ENCODE measurements at places on chromosomes 3 and 15. TPM values are rescaled to one million over a fixed set of nuclear protein-coding genes. Genes with fewer than 3 reads are reported as not detected.

The GCNT3 gene
- not detected for total RNA-seq

DNA sequence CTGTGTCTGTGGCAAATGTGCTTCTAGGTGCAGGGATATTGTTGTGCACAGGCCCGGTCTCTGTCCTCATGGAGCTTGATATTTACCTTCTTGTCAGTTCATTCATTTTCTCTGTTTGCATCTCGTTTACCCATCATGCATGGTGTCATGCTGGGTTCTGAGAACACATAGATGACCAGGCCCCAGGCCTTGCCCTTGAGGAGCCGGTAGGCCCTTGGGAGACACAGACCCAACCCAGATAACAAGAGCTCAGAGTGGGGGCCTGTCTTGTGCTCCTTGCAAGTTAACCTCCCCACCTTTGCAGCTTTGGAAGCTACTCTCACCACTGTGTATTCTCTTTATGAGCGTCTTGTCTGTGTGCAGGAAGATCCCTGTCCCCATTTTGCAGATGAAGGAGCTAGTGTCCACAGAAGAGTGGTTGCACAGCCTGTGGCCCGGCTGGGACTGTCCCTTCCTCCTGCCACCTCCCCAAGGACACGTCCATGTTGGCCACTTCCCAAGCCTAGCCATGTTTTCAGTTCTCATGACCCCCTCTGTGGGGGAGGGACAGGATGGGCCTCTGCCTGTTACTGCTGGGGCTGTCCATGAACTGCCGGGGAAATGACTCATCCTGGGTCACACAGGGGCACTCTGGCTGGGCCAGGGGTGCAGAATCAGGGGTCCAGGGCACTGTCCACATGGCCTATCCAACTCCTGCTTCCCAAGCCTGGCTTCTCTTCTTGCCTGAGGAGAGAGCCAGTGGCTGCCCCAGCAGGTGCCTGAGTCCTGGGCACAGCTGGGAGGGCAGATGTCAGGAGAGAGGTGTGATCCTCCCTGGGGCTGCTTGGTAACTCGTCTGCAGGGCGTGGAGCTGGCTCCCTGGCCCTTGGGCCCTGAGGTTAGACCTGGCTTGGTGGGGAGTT is 3.4 kb downstream of the SNX33 start:
- DNase-seq = peak; percentile 41

DNA sequence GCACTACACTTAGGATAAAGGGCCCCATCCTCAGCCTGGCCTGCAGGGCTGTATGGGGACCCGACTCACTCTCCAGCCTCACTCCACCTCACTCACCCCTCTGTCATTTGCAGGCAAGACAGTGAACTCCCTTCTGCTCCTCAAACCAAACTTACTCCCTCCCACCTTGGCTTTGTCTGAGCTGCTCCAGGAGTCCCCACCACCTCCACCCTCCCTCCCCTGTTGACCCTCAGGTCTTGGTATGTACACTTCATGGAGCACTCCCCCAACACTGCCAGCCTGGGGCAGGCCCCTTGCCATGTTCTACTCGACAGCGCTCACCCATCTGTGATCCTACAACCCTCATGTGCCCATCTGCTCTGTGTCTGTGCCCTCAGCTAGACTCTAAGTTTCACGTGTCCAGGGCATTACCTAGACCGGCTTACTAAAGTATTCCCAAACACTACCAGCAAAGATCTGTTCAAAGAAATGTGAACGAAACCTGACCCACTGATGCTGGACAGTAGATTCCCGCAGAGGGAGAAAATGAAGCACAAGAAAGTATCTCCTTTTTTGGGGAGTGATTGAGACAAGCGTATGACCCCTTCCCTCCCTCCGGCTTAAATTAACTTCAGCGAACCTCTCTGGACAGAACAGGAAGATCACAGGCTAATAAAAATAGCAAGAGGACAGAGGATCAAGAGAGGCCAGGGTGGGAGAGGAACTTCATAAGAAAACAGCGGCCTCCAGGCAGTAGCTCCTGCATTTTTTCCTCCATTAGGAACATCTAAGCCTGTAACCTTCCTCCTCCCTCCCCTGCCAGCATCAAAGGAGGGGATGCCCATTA is 113.2 kb downstream of the RFTN1 start:
- DNase-seq = peak; percentile 18

DNA sequence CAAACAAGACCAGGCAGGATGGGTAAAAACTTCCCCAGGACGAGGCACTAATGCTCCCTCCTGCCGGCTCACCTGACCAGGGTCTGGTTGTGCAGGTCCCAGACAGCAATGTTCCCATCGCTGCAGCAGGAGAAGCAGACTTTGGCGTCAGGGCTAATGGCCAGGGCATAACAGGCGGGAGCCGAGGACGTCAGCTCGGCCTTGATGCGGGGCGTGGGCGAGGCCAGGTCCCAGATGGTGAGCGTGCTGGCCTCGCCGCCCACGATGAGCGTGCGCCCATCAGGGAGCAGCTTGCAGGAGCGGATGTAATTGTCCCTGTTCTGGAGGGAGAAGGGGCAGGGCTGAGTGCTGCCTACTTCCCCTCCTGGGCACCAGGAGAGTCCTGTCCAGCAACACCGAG is 43.4 kb downstream of the TLE3 start:
- DNase-seq = no peak

GRCh38 chr3:152127058-152127457 is 141.7 kb upstream of the MBNL1 start:
- no peak for DNase-seq

Measured in cardiac muscle cell (in vitro differentiated cells and primary cell).